ENCODE measurements at places on chromosomes 6 and 20.

GRCh38 chr20:1321654-1321939 lies 7.3 kb downstream of the SDCBP2 start:
- no peak for DNase-seq

GRCh38 chr20:8133310-8133768 lies 1.3 kb downstream of the PLCB1 start:
- no peak for DNase-seq

DNA sequence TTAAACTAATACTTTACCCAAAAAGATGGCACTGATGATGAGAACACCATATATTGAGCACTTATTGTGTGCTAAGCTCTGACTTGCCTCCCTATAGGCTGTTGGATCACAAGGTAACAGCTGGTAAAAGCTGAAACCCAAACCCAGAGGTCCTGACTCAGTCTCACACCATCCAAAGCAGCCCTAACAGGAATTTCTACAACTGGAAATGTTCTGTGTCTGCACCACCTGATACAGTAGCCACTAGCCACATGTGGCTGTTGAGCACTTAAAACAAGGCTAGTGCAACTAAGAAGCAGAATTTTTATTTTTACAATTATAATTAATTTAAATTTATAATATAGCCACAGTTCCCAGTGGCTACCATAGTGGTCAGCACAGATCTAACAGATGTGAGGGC lies 15.6 kb upstream of the MATN4 start:
- no peak for DNase-seq

DNA sequence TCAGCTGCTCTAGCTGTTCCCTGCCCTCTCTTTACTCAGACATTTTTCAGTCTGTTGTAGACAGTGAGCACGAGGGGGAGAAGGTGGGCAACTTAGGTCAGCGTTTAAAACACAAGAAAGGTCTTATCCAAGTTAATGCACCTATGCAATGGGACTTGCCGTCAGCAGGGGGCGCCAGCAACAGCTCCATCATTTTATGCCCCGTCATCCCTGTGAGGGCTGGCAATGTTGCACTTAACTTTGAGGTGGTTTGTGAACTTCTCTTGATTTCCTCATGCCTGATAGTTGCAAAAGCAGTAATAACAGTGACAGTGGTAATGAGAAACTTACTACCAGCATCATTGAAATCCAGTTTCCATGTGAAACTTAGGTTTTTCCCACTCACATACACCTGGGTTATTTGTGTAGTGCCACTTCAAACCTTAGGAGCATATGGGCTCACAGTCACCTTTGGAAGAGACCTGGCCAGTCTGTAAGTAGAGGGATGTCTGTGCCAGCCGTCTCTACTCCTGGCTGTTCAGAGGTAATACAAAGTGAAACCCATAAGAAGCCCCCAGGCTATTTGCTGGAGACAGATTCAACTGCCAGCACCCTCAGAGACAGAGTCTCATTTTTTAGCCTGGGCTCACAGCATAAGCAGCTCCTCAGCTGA lies 44.9 kb upstream of the ID1 start:
- DNase-seq: peak; percentile 93

- DNase-seq: peak; percentile 82
Observed at GRCh38 chr6:12957321-12958051, 240.9 kb downstream of the PHACTR1 start.

DNA sequence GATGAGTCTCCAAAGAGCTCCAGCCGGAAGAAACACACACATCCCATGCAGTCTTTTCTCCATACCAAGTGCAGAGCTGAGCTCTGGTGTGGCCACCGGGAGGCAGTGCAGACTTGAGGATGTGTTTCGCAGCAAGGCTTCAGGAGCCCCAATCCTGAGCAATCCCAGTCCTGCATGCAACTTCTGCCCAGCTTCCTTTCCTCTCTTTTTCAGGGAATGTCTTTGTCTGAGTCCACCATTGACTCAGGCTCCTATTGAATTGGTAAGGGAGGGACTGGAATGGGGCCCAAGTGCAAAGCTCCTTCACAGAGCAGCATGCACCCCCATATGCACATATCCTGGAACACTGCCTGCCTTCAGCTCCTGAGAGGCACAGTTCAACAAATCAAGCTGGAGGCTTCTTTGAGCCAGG lies 50.5 kb upstream of the ASIP start:
- peak; percentile 73 for DNase-seq

DNA sequence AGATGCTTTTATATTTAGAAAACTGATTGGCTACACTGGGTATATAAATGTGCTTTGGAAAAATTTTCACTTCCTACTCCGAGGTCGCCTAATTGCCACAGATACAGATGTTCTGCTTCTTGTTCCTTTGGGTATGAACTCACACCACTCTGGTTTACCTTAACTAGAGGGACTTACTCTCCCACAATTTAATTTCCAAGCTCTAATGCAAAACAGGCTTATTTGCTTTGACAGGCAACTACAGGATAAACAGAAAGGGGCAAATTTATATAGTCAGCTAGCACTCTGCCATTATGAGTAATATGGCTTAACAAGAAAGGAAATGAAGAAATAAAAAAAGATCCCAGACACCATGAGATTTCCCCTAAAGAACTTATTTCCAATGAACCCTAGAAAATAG lies 156.9 kb upstream of the ZFP64 start:
- DNase-seq: no peak

- no peak for DNase-seq
Observed at GRCh38 chr6:134391205-134391604, 73.3 kb upstream of the SGK1 start.

DNA sequence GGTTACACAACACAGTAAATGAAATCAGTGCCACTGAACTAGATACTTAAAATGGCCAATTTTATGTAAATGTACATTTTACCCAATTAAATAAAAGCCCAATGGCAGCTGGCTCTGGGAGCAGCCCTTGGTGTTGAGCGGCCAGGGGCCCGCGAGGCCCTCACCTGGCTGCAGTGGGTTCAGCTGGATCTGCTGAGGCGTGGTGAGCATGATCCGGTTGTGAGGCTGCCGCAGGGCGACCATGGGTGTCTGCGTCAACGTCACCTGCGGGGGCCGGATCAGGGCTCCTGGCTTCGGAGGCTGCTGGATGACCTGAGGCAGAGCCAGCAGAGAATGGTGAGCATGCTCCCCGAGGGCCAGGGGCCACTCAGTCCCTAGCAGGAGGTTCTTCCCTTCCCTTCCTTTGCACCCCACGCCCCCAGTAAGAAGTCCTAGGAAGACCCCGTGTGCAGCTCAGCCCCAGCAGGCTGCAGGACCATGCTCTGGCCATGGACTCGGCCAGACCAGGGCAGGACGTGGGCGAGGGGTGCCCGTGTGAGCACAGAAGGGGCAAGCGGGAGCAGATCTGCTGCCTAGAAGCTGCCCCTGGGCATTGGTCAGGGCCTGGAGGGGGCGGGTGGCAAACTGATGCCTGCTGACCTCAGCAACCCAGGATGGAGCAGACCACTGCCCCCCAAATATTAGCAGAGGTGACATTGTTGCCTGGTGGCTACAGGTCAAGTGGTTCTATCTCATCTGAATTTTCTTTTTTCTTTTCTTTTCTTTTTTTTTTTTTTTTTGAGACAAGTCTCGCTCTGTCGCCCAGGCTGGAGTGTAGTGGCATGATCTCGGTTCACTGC lies 61.9 kb downstream of the TAF4 start:
- no peak for DNase-seq

GRCh38 chr20:10854976-10855375 lies 181.2 kb upstream of the JAG1 start:
- no peak for DNase-seq

GRCh38 chr20:8790442-8791074 lies 278.3 kb upstream of the PLCB4 start:
- DNase-seq: peak; percentile 73

DNA sequence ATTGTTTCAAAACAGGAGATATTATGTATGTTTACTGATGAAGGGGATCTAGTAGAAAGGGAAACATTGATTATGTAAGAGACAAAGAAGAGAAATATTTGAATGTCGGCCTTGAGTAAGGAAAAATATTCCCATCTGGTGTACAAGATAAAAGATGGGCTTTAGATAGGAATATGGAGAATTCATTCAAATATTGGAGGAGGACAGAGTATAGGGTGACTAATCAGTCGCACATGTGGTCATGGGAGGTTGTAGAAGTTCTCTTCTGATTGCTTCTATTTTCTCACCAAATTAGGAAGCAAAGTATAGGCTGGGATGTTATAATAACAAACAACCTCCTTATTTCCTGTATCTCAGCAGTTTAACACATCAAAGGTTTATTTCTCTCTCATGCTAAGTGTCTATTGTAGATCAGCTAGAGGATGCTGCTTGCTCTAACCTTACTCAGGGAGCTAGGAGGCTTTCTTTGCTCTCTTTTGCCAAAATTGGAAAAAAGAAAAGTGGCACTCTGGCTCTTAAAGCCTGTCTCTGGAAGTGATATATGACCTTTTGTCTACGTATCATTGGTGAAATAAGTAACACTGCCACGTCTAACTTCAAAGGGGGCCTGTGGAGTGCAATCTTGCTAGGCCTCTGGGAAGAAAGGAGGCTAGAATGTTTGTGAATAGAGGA lies 1.2 kb upstream of the HDDC2 start:
- no peak for DNase-seq

All from hematopoietic multipotent progenitor cell treated with erythropoietin and hydrocortisone succinate and interleukin-3 and kit ligand, for 4 days (in vitro differentiated cells).